ENCODE measurements at places on chromosomes 4 and X. TPM values are rescaled to one million over a fixed set of nuclear protein-coding genes. Genes with fewer than 3 reads are reported as not detected.

DNA sequence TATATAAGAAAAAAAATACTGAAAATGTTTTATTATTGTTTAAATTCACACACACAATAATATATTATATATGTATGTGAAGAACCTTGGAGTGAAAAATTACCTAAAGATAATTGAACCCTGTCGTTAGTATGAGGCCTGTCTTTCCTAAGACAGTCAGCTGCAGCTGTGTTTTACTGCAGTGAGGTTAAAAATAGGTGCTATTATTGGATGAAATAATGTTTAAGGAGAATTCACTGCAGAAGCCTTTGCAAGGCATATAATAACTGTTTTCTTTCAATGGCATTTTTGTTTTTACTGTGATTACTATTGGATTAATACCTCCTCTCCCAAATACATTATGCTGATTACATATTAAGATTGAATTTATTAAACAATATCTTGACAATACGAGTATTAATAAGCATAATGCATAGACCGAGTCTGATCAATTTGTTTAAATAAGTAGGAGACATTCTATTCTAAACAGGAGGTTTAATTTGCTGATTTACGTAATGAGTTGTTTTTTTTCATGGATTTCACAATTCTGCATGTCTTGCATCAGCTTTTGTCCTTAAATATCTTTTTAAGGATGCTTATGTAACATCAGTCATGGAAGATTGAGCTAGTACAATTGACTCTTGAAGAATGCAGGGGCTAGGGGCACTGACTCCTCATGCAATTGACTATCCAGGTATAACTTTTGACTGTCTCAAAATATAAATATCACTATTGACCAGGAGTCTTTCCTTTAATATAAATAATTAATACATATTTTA lies 1181.1 kb upstream of the PCDH7 start:
- H3K27ac ChIP-seq, result no peak overlapping the region
- H3K4me3 ChIP-seq, result no peak overlapping the region
- no peak for DNase-seq
- no peaks in the 10 kb centered on the region for H3K27me3 ChIP-seq
- no peaks in the 10 kb centered on the region for H3K36me3 ChIP-seq
- no peaks in the 10 kb centered on the region for H3K4me1 ChIP-seq

The BMPR1B gene
- total RNA-seq, result 0.17 TPM

The CXCL11 gene
- total RNA-seq, result not detected

DNA sequence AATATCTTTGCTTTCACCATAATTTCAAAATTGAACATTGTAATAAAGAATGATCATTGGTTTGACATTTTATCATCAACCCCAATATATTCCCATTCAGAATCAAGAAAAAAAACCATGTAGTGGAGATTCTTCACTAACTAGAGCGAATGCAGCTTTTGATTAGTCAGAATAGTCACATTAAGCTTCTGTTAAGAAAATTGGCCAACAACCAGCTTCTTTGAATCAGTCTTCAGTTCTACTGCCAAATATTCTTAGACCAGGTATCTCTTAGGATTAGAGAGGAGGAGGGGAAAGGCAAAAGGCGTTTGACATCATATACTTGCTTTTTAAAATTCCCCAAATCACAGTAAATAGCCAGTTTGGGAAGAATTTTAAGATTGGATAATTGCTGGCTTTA lies 22.2 kb upstream of the TBC1D8B start:
- no peaks in the 10 kb centered on the region for H3K4me1 ChIP-seq
- H3K27me3 ChIP-seq, result no peaks in the 10 kb centered on the region
- no peak overlapping the region for H3K4me3 ChIP-seq
- peak; percentile 37 for DNase-seq

The MSANTD1 gene
- 0.50 TPM for total RNA-seq

GRCh38 chrX:134184936-134185335 lies 52.0 kb upstream of the CCDC160 start:
- DNase-seq, result no peak
- no peaks in the 10 kb centered on the region for H3K27me3 ChIP-seq
- H3K4me3 ChIP-seq, result no peak overlapping the region
- no peak overlapping the region for H3K27ac ChIP-seq
- no peaks in the 10 kb centered on the region for H3K4me1 ChIP-seq

- no peaks in the 10 kb centered on the region for H3K36me3 ChIP-seq
- H3K4me3 ChIP-seq, result no peak overlapping the region
- no peak for DNase-seq
- H3K27ac ChIP-seq, result no peak overlapping the region
- no peaks in the 10 kb centered on the region for H3K4me1 ChIP-seq
- no peaks in the 10 kb centered on the region for H3K27me3 ChIP-seq
These were observed 85.1 kb downstream of the SLC2A9 start for GRCh38 chr4:9936129-9936644.

The HDX gene
- 3.1 TPM for total RNA-seq

The BRS3 gene
- not detected for total RNA-seq

Measured in fibroblast of lung (primary cell).